ENCODE measurements at places on chromosomes 7 and 10.
A peak's percentile ranks its signal among the peaks of the same experiment; 100 is the strongest.

DNA sequence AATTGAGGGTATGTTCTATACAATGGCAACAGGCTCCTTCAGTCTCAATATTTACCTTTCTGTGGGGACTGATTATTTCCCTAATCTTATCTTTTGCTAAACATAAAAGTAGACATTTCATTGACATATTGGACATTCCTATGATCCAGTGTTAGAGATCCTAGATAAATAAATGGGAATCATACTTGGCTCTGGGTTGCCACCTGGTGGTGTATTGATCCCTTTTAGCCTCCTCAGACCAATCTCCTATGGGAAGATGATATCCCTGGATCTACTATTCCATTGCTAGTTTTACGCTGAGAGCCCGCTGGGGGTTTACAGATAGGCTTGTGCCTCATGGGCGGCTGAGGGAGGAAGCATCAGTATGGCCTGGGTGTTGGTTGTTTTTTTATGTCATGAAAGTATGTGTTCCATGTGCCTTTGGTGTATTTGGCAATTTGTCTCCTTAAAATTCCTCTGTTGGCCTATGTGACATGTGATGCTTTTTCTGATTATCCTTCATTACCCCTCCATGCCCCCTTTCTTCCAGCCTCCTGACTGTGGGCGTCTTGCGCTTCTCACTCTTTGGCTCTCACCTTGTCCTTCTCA is 18.8 kb downstream of the CELF2 start:
- peak; percentile 50 for DNase-seq

GRCh38 chr7:140153666-140154161 is 23.1 kb downstream of the KDM7A start:
- peak; percentile 28 for DNase-seq

- DNase-seq, result no peak
These were observed 135.1 kb upstream of the ZWINT start for GRCh38 chr10:56496186-56496486.

- DNase-seq, result peak; percentile 49
These were observed 15.0 kb downstream of the CEP41 start for GRCh38 chr7:130425796-130426195.

DNA sequence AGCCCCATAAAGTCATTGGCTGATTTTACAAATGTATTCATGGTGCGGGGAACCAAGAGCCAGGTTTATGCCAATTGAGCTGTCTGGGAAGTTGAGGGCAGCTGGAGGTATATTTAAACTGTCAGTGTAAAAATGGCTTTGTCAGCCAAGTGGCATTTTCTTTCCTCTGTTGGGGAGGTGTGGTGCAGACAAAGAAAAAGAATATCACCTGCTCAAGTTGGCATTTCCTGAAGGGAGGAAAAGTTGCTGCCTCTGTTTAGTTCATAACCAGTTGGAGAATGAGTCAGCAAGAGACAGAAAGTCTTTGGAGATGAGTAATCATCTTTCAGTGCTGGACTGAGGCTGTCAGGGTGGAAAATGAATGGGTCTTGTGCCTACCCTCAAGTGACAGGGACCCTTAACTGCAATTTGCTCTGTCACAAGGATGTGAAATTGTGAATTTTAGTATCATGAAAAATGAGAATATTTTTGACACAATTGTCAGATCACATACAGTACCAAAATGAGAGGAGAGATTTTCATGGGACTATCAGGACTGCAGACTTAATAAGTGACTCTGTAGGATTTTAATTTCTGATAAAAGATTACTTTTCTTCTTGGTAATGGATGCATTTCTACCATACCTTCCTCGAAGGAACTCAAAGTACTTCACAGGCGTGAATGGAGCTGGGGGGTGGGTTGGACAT is 137.3 kb downstream of the ANLN start:
- DNase-seq, result no peak

DNA sequence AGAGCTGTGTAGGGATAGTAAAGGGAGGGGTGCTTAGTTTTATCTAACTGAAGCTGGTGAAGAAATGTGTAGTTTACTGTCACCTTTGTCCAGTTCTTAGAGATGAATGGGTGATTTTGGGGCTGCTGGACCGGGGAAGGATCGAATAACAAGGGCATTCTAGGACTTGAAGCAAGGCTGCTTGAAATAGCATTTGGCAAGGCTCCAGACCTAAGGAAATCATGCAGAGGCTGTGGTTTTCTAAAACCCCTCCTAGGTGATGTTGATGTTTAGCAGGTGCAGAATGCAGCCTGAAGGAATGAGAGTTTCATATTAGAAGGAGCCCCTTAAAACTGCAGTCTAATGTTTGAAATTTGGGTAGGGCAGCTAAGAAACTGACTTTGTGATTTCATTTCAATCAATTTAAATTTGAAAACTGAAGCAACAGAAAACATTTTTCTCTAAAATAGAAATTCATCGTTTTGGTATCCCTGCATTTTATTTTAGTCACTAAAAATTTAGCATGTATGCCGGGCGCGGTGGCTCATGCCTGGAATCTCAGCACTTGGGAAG is 68.5 kb downstream of the TET1 start:
- DNase-seq, result no peak

DNA sequence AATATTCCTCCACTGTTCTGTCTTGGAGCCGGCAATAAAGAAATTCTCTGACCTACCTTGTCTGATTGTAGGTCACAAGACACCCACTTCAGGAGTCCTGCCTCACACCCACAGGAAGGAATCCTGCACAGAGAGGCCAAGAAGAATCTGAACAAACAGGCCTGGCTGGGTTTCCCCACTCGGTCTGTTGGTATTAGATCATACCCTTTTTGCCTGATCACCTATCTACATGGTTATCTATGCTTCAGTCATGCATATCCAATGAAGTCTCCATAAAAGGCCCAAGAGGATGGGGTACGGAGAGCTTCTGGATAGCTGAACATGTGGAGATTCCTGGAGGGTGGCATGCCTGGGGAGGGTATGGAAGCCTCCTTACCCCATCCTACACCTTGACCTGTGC is 12.3 kb downstream of the OGDH start:
- DNase-seq, result no peak
